NCI-H1694 (cell line): ENCODE measurements at places on chromosomes 6 and 20.
A peak's percentile ranks its signal among the peaks of the same experiment; 100 is the strongest.

DNA sequence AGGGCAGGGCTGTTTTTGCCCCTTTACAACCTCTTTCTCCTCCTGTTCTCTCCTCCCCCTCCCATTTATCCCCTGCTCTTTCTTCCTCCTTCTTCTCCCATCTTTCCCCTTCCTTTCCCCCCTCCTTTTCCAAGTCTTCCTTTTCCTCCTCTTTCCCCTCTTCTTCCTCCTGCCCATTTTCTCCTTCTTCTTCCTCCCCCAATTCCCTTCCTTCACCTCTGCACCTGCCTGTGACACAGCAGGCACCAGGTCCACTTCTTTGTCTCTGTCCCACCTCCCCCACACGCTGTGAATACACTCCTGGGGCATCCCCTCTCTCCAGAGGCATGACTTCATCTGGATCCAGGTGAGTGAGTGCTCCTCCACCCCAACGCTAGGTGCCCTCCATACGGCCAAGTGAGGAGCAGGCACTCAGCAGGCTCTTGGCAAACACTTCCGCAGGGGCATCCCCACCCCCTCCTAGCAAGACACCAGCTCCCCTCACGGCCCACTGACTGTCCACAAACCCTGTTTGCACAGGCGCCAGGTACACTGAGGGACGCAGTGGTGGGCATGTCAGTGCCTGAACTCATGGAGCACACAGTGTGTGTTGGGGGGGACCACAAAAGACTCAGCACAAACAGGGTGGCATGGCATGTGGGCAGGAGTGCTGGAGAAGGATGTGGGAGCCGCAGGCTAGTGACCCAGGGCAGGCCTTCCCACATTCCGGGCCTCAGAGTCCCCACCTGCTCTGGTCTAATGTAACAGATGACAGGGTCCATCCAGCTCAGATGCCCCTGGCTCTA, 10.7 kb upstream of the TLDC2 start:
- no peak for DNase-seq

GRCh38 chr6:37894585-37894984, 75.1 kb downstream of the ZFAND3 start:
- DNase-seq = no peak

- DNase-seq = no peak
These were observed 9.9 kb upstream of the GTSF1L start for GRCh38 chr20:43736588-43737158.

DNA sequence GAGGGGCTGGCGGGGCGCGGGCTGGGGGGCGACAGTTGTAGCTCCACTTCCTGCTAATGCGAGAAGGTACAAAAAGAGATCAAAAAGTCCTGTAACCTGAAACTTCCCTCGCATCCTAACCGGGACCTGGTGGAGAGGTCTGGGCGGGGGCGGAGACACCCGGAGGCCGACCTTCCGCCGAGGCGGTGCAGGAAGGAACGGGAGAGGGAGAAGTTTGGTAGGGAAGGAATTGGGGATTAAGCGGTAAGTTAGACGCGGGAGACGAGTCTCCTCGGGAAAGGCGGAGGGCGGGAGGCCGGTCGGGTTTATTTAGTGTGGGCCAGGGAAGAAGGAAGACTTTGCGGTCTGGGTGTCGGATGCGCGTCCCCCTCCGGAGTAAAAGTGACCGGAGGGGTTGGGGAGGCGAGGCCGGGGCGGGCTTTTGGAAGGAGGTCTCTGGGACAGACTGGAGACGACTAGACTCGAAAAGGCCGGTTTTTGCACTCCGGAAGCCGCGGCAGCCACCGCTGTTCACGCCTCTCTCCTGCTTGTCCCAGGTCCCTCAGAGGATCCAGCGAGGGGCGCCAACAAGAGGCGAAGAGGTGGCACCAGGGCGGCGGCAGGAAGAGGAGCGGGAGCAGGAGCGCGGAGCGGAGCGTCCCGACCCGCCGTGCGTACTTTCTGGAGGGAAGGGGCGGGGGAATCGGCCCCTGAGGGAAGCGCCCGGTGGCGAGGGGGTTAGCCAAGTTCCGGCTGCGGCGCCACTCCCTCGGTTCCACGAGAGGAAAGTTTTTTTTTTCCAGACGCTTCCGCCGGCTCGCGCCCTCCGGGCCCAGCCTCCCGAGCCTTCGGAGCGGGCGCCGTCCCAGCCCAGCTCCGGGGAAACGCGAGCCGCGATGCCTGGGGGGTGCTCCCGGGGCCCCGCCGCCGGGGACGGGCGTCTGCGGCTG, 734 bp downstream of the TPBG start:
- no peak for DNase-seq

DNA sequence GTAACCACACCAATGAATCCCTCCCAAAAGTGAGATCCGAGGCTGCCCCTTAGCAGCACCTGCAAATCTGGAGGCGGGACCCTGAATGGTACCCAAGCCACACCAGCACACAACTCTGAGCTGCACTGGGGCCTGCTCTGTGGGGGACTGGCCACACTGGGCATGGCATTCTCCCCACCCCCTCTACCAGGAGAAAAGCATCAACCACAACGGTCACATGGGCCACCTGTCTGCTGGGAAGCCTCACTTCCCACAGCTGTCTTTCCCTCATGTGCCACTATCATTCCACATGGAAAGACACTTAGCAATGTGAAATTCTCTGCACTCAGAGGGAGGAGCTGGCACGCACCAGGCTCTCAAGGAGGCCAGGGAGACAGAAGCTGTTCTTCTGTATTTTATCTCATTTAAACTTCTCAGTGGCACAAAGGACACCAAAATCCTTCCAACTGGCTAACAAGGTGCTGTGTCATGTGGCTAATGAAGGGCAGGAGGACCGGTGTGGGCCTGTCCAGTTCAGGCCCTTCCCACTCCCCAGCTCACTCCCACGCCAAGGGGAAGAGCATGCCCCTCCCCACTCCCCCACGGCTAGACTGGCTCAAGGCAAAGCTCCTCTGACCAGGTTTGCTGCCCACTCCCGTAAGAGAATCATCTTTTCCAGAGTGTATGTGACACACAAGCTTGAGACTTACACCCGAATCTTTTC, 19.0 kb downstream of the YTHDF1 start:
- DNase-seq = no peak

- no peak for DNase-seq
These were observed 257.1 kb downstream of the BCKDHB start for GRCh38 chr6:80363501-80364122.

DNA sequence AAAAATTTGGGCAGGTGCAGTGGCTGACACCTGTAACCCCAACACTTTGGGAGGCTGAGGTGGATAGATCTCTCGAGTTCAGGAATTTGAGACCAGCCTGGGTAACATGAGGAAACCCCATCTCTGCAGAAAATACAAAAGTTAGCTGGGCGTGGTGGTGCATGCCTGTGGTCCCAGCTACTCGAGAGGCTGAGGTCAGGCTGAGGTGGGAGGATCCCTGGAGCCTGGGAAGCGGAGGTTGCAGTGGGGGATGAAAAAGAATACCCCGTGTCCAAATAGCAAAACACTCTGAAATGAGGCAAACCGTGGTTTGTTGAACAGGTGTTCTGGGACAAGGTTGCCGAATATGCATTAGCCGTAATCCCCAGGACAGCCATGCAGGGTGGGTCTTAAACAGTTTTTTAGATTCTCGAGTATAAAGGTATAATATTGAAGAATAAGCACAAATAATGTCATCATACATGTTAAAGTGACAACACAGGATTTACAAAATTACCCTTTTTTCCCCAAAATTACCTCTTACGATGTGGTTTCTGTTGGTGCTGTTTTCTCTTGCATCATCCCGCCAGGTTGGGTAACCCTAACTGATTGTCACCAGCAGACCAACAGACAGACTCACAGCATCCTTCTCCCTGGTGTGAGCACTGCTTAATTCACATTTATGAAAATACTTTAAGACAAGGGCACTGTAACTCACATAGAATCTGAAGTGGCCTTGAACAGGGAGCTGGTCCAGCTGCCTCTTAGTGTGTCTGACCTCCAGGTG, 9.1 kb downstream of the DNAJC5 start:
- no peak for DNase-seq

GRCh38 chr6:69820438-69820837, 23.6 kb upstream of the LMBRD1 start:
- DNase-seq = no peak

DNA sequence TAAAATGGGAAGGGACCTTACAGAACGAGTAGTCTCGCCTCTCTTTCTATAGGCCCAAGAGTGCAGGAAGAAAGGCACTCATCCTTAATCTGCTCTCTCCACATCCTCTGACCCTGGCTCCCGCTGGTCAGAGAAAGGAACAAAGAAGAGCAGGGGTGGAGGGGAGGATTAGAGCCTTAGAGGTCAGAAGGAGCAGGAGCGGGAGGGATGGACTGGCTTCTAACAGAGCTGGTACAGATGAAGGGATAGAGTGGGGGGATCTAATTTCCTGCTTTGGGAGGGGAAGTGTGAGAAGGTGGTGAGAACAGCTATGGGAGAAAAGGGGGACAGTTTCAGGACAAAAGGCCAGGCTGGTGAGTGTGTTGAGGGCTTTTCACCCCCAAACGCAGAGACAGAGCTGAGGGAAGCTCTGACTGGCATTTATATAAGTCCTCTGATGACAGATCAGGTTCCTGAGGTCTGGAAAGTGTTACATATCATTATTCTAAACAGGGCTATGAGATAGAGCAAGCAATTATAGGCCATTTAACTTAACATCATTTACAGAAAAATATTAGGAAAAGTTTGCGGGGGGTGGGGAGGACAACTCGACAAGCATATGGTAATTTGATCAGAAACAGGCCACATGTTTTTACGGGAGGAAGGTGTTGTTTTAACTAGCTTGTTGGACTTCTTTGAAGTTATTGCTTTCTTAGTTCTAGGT, 111.1 kb downstream of the FOXC1 start:
- no peak for DNase-seq

DNA sequence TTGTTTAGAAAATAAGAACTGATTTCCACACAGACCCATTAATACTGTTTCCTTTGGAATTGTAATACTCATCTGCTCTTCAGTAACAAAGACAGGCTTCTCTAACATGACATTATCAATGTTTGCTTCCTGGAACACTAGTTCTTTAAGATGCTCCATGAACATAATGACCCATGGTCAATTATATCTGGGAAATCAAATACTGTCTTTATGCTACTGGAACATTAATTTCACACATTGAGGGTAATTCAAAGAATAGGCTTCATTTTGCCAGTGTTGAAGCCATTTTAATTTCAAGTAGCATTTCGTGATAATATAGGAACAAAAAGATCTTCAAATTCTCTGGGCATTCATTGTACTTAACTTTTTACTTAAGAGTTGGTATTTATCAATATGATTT, 80.9 kb downstream of the OPN5 start:
- no peak for DNase-seq

DNA sequence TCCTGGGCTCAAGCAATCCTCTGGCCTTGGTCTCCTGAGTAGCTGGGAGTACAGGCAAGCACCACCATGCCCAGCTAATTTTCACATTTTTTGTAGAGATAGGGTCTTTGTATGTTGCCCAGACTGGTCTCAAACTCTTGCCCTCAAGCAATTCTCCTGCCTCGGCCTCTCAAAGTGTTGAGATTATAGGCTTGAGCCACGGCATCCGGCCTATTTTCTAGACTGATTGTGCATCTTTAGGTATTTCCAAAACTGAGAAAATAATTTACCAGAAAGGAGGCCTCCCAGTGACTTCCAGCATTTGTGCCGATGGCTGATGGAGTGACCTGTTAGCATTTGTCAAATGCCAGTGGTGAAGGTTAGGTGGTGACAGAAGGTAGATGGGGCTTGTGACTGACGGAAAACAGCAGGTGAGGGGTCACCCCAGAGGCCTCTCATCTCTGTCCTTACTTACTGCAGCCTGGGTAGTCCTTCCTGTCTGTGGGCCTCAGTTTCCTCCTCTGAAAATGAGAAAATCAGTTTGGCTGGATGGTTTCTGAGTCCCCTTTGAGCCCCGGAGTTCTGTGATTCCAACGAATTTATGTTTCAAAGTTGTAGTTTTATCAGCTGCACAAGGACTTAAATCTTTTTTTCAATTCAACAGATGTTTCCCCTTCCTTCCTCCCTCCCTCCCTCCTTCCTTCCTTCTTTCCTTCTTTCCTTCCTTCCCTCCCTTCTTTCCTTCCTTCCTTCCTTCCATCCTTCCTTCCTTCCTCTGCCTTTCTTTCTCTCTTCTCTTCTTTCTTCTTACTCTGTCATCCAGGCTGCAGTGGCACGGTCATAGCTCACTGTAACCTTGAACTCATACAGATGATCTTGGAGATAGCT, 53.5 kb downstream of the TGM2 start:
- DNase-seq = no peak

GRCh38 chr6:95244751-95245150, 332.6 kb upstream of the MANEA start:
- no peak for DNase-seq

- no peak for DNase-seq
These were observed 115.4 kb downstream of the FAM120B start for GRCh38 chr6:170421921-170422320.

DNA sequence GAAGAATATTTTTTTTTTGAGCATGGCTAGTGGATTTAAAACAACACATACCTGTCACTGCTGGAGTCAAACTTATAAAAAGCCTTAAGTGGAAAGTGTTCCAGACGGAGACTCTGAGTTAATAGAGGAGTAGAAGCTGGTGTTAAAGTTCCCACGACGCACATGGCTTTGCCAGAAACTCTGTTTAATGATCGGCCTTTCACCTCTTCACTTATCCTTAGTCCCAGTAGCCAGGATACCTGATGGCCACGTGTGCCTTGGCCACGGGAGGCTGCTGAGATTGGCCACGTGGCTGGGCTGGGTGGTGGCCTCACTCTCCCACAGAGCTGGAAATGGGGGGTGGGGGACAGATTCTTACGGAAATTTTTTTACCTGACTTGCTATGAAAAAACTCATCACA, 333.1 kb downstream of the ZFAND3 start:
- no peak for DNase-seq

DNA sequence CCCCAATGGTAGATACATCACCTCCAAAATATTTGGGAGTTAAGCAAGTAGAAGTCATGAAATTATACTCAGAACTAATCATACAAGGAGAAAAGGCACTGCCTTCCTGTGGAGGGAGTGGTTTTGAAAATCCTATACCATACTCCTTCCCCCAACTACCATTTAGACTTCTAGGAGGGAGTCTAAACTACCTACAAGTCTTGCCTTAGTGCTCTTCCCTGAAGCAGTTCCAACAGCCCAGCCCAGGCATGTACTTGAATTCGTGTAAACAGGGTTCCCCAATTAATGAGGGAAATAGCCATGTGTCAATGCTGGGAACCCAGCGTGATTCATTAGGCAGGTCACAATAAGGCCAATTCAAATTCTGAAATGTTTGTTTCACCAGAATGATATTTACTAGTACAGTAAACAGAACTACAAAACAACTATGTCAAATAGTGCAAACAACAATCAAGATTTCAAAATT, 39.1 kb upstream of the SGK1 start:
- no peak for DNase-seq

DNA sequence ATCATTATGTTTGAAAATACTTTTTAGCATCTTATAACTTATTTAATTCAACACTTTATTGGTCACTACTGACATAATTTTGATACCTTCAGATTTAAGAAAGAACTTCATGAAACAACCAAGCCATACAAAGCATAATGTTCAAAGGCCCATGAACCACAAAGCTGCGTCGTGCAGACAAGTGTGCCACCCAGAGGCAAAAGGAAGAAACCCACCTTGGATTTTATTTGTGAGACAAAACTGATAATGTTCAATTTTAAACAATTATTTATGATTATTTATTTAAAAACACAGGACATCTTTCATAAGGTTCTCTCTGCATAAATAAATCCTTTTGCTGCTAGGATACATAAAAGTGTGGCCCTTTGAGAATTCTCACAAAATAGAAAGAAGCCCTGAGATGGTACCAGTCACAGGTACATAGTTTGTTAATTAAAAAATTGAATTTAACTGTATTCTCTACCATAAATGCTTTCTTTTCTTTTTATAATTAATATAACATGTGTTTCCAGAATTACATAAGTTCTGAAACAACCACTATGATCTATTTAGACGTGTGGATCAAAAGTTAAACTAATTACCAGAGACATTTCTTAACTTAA, 143.7 kb downstream of the RALGAPA2 start:
- peak; percentile 54 for DNase-seq
